Fibroblast of lung (primary cell): ENCODE measurements at places on chromosomes 3 and 15. TPM values are rescaled to one million over a fixed set of nuclear protein-coding genes. Genes with fewer than 3 reads are reported as not detected.

The ADAMTS7 gene
- total RNA-seq = 5.1 and 7.9 TPM in 2 replicates

DNA sequence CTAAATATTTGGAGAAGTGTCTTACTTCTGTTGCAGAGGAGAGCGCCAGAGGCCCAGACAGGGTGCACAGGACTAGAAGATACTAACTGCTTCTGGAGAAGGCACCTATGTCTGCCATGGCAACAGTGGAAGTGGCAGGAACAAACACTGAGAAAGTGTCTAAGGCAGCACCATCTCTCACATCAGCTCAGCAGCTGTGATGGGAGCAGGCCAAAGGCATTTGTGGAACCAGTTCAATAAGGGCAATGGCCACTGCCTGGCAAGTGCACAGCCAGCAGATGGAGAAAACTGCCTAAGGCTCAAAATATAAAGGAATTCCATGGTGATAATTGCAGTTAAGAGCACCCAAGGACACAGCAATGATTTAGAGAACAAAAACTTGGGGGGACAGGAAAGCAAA is 563.0 kb upstream of the CCDC54 start:
- no peak for DNase-seq

GRCh38 chr3:32577581-32578556 is 7.2 kb upstream of the DYNC1LI1 start:
- peak; percentile 53 for DNase-seq

GRCh38 chr3:43415088-43415487 is 128.7 kb downstream of the SNRK start:
- DNase-seq = no peak

The GHRL gene
- not detected in 2 replicates for total RNA-seq

DNA sequence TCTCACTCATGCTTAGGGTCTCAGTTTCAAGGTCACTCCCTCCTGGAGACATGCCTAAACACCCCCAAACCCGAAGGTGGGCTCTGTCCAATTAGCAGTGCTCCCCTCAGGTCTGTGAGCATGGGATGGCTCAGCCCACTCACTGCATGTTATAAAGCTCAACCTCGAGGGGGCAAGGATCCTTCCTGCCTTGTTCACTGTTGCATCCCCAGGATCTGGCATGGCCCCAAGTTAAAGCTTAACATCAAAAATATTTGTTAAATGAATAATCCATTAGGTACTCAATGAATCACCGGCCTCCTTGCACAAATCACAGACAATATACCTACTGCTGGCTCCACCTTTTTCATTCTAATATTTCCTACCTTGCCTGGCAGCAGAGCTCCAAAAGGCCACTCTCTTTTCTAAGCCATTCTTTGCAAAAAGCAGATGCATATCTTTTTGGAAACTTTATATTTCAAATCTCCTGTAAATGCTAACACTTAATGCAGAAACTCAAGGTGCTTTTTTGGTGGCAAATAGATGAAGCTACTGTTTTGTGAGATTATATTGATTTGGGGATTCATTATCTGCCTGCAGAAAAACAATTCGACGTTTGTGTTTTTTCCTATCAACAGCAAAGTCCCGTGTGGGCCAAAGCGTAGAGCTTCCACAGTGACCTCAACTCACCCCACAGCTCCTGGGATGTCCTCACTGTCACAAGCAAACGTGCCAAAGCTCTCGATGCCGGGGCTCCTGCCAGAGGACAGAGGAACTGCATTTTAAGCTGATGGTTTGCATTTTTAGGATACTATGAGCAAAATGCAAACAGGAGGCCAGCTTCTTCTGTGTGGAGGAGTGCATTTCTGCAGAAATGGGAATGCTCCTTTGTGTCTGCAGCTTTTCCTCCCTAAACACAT is 35.4 kb downstream of the PCOLCE2 start:
- DNase-seq = peak; percentile 81

GRCh38 chr15:28044121-28044672 is 54.9 kb downstream of the OCA2 start:
- DNase-seq = no peak

The C15orf62 gene
- total RNA-seq = under 0.01 and 0.17 TPM in 2 replicates

GRCh38 chr15:38085931-38086568 is 151.6 kb downstream of the TMCO5A start:
- DNase-seq = peak; percentile 91
